CD4-positive, alpha-beta T cell treated with Interleukin-17A for 4 hours (primary cell): ENCODE measurements at places on chromosomes 3 and 15.

GRCh38 chr3:14139771-14140170 is 14.9 kb downstream of the TMEM43 start:
- no peak for DNase-seq

GRCh38 chr3:115099134-115099985 is 47.7 kb downstream of the ZBTB20 start:
- no peak for DNase-seq

DNA sequence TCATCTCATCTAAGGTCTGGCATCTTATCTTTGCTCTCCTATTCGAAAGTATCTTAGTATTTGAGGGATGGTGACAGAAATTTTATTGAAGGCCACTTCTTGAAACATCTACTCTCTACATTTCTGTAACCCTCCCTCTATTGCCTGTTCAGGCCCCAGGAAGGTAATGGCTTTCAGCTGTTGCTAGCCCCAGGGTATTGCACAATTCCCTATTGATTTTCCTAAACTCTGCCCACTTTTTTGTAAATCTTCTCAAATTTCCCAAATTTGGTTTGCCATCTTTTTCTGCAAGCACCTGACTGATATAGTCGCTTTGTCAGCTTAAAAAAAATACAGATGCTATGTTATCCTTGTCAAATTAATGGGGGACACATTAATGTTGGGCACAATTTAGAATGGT is 242.1 kb downstream of the RAP2B start:
- DNase-seq, result no peak

- no peak for DNase-seq
Measured at GRCh38 chr3:134073583-134073945, 43.8 kb upstream of the SLCO2A1 start.

GRCh38 chr15:33194237-33194636 is 277 bp downstream of the FMN1 start:
- no peak for DNase-seq

GRCh38 chr3:80535286-80535685 is 767.5 kb upstream of the ROBO1 start:
- DNase-seq, result no peak

DNA sequence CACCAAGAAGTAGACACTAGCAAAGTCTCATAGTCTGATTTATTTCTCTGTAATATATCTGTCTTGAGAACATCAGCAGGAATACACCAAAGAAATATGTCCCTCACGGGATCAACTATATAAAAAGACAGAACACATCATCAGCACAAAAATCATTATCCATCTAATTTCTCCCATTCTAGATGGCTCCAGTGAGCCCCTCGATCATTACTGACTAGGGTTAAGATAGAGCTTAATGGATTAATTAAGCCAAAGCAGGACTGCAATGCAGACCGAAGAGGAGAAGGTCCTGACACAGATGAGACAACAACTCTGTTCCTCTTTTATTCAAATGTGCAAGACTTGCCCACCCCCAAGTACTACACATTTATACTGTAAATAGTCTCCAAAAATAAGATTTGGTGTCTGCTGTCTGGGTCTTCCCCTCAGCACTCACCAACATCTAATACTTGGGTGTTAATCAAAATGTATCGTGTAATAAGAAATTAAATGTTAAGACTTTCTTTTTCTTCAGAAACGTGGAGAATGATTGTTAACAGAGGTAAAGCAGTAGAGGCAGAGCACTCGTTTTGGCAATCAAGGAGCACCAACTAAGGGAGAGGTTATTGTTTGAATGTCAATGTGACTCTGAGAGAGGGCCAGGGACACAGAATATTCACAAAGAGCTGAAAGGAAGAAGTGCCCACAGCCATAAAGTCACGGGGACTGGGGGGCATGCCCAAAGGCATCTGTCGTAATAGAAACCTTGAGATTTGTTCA is 133.6 kb downstream of the TIGIT start:
- no peak for DNase-seq
